CD4-positive, alpha-beta T cell (primary cell): ENCODE measurements at places on chromosomes 3 and 15.
A peak's percentile ranks its signal among the peaks of the same experiment; 100 is the strongest.

GRCh38 chr3:69435274-69436265 lies 49.7 kb upstream of the FRMD4B start:
- DNase-seq: no peak

DNA sequence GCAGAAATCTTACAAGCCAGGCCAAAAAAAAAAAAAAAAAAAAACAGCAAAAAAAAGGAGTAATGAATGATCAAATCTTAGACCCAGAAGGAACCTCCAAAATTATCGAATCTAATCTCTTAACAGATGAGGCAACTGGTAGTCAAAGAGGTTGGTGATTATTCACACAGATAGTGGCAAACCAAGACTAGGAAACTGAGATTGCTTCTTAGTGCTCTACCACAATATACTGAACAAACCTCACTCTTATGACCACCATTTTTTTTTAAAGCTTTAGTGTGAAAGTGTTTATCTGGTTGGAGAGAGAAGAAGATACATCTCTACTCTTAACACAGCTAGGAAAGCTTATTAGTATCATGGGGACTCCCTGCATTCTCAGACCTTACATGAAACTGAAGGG lies 17.3 kb downstream of the ATOSA start:
- DNase-seq: no peak

- peak; percentile 53 for DNase-seq
Observed at GRCh38 chr3:185253645-185254410, at the start of gene EHHADH. EHHADH (minus strand) TSS chr3:185254049; CDS start chr3:185254022, 27 bp downstream.

- no peak for DNase-seq
Observed at GRCh38 chr15:39279311-39279710, 301.6 kb upstream of the THBS1 start.

DNA sequence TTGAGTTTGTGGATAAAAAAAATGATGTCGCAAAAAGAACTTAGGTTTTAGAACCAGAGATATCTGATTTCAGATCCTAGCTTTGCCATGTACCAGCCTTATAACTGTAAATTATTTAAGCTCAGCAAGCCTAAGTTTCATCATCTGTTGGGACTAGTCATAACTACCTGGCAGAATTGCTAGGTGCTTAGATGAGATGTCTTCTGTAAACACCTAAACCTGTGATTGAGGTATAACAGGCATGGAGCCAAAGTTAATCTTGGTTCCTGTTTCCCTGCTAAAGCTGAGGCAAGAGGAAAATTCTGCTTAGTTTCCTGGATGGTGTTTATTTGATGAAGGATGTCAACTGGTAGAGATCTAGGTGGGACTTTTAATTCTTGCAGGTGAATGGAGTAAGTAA lies 331.3 kb upstream of the RBMS3 start:
- no peak for DNase-seq

- DNase-seq: no peak
Observed at GRCh38 chr3:99324636-99325203, 313.7 kb upstream of the COL8A1 start.
